ENCODE measurements at places on chromosomes 1 and 21.
A peak's percentile ranks its signal among the peaks of the same experiment; 100 is the strongest.

DNA sequence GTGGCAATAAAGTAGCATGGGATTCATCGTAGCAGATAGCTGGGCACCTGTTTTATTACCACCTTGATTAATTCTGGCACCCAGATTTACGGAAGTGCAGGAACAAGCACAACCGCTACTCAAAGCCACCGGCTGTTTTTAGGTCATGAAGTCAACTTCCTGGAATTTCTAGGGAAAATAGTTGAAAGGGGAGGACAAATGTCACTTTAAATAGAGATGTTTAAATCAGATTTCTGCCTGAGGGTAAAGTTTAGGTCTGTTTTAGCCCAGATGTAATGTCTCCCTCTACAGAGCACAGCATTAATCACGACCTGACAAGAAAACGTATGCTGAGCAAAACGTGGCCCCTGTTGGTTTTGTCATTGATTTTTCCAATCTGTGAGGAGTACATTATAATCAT lies 8.0 kb downstream of the ADGRL2 start:
- no peak for DNase-seq

DNA sequence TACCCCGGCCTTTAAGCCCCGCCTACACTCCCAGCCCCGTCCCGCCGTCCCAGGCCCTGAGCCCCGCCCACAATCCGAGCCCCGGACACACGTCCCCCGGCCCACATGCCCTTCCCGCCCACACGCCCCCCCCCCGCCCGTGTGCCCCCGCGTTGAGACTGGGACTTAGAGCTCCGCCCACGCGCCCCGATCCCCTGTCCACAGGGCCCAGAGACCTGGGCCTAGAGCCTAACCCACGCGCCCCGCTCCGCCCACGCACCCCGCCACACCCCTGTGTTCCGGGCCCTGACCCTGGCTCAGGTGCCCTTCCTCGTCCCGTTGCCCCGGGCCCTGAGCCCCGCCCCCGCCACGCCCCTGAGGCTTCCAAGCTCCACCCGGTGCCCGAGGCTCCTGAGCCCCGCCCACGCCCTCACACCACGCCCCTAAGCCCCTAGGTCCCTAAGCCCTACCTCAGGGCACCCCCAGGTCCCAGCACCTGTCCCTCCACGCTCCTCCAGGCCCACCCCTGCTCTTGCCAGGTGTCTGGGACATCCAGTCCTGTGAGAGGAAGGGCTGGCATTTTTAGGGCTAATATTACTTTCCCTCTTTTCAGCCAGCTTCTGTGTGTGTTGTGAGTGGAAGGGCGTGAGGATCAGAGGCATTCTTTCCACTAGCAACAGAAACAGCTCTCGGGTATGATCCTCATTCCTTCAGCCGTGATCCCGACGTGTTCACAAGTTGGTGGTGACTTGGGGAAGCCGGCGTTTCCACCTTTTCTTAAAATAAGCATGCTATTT lies 552 bp upstream of the GPR157 start:
- peak; percentile 85 for DNase-seq

DNA sequence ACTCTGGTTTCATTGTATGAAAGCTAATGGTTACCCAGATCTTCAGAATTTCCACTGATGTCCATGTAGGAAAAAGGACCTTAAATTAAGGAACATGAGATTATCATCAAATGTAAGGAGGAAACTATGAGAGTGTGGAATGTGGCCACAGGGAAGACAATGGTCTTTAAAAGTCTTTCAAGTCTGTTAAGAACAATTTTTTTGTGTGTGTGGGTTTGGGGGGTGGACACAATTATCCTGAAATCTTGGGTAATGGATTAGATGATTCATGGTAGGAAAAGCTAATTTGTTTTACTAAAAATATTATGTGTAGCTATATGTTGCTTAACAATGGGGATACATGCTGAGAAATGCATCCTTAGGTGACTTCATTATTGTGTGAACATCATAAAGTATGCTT lies 72.9 kb downstream of the PLA2G4A start:
- DNase-seq, result no peak

- no peak for DNase-seq
These were observed 100.8 kb downstream of the DMRTB1 start for GRCh38 chr1:53559854-53560580.

DNA sequence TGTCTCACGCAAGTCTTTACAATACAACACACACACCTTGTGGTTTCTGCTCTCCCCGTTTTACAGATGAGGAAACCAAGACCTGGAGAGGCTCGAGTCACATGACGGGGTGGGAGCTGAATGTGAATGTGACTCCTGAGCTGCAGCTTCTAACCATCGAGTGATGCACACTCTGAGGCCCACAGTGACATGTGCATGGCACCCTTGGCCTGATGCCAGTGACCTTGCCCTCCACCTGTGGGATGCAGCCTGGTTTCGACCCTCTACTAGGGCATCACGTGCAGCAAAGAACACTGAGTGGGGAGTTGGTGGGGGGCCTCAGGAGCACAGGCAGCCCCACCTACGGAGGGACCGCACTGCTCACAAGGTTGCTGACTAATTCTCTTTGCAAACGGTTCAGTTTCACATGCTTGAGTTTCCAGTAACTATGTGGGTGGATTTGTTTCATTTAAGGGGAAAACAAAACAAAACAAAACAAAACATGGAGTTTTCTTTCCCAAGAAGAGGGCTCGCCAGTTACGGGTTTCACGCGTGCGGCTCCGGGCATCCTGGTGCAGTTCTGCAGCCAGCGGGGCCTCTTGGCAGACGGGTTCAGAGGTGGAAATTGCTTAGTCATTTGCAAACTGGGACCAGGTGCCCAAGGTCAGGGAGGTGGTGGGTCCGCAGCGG lies 22.9 kb downstream of the SPSB1 start:
- peak; percentile 73 for DNase-seq

GRCh38 chr21:36661511-36662309 lies 37.2 kb upstream of the SIM2 start:
- no peak for DNase-seq

DNA sequence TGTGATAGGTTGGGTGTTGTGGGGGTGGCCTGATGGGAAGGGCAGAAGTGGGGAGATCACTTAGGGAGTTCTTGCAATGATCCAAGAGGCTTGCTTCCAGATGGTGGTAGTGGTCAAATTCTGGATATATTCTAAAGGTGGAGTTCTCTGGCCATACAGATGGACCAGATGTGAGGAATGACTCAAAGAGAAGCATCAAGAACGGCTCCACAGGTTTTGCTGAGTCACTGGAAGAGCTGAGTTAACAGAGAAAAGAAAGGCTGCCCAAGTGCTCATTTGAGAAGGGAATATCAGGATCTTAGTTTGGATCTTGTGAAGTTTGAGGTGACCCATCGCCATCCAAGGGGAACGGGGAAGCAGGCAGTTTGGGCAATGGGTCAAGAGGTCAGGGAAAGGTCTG lies 192.9 kb upstream of the GALNT2 start:
- DNase-seq, result no peak

- DNase-seq, result peak; percentile 4
These were observed 47.8 kb downstream of the UMODL1 start for GRCh38 chr21:42118901-42119300.

DNA sequence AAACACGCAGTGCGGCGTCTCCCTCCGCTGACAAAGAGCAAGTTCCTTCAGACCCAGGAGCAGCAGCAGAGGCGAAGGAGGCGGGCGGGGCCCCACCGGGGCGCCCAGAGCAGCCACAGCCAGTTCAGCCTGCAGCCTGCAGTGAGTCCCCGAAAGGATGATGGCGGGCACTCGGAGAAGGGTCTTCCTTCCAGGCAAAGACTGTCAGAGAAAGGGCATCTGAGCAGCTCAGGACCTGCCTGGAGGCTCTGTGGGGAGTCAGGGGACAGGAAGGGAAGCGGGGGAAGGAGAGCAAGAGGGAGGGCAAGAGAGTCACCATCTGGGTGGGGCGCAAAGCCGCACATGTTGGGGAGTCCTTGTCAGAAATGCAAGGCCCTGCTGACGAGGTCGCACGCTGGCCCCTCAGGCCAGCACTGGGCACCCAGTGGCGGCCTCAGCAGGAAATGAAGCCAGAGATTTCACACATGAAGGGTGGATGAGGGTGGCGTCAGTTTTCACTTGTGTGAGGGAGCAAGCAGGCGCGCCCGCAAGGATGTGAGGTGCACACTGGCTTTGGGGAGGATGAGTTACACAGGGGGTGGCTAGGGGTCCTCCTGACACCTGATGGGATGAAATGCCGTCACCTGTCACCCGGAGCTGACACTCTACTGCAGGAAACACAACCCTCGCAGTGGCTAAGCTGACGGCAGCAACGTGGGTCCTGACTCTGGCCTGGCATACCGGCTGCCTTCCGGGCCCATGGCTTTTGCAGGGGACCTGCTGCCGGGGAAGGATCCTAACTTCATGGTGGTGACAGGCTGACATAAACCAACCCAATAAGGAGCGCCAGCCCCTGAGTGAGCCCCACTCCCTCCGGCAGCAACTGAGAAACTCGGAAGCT lies 6.6 kb downstream of the LRRC47 start:
- no peak for DNase-seq

DNA sequence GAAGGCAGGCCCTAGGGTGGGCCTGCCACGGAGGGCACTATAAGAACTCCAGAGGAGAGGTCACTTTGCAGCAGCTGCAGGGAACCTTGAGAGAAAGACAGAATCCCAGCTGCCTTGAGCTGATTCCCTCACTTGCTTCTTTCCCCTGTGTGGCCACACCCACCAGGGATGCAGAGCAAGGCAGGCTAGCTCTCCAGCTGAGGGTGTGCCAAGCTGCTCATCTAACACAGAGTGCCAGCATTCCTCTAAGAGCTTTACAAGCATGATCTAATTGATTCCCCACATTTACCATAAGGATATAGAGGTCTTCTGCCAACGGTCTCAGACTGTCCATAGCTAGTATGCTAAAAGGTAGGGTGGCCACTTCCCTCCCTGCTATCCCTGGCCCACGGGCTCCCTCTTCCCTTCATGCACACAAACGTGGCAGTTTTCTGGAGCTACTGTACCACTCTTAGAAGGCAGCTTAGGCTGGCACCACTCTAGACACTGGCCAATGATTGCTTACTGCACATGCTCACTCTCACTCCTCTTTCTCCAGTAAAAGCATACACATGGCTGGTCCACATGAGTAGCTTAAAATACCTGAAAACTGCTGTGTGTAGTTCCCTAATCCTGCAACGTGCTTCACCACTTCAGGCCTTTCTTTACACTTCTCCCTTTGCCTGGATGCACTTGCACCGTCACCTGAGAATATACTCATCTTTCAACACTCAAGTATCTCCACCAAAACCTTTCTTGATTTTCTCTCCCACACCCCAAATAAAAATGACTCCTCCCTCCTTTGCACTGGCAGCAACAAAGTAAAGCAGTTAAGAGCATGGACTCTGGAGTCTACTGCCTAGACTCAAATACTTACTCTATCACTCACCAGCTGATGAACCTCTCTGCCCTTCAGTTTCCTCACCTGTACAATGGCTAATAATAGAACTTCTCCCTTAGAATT lies 57.7 kb downstream of the DMAP1 start:
- DNase-seq, result no peak

DNA sequence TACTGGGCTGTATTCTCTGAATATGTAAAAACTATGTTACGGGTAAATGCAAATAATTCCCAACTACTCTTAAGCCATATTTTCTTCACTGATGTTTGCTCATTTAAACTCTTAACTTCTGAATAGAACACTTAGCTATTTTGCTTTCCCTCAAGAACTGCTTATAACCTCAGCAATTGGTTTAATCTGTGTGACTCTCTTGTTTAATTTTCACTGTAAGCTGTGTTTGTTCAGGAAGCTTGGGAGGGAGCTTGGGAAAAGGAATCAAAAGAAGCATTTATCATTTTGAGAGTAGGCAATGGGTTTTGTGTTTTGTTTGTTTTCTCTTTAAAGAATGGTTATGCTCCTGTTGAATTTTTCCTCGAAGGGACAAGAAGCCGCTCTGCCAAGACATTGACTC lies 24.4 kb downstream of the GNPAT start:
- no peak for DNase-seq

GRCh38 chr1:19979494-19979977 lies at the start of gene PLA2G2A:
TSS of gene PLA2G2A (minus strand) at chr1:19979618. CDS start at chr1:19978773, 845 bp downstream.
- DNase-seq, result no peak

GRCh38 chr1:87728169-87728568 lies 399.5 kb downstream of the LMO4 start:
- DNase-seq, result no peak

- DNase-seq, result peak; percentile 57
These were observed at the start of gene SLC6A9 for GRCh38 chr1:44031252-44032169. TSS of gene SLC6A9 (minus strand) at chr1:44031462. CDS start at chr1:44024277, 7,185 bp downstream.

- DNase-seq, result no peak
These were observed 361.0 kb downstream of the SETD4 start for GRCh38 chr21:35699361-35699760.

DNA sequence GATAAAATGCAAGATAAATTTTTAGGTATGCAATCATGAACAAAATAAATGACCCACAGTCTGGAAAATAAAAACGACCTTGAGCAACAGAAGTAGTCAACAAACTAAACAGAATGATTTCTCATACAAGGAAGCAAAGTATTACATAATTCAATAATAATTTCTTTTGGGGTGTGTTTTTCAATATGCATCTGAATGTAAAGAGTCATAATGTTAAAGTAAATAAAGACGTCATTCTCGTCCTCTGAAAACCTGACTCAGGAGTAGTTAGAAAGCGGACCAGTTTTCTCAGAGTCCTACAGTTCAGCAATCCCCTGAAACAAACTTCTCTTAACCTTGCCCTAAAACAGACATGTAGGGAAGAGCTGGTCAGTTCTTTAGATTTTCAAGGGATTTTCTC lies 18.6 kb downstream of the CDC42BPA start:
- no peak for DNase-seq

GRCh38 chr1:23496490-23497181 lies 12.7 kb upstream of the ASAP3 start:
- DNase-seq, result no peak

- DNase-seq, result no peak
These were observed 162.6 kb downstream of the TNR start for GRCh38 chr1:175580841-175581240.

DNA sequence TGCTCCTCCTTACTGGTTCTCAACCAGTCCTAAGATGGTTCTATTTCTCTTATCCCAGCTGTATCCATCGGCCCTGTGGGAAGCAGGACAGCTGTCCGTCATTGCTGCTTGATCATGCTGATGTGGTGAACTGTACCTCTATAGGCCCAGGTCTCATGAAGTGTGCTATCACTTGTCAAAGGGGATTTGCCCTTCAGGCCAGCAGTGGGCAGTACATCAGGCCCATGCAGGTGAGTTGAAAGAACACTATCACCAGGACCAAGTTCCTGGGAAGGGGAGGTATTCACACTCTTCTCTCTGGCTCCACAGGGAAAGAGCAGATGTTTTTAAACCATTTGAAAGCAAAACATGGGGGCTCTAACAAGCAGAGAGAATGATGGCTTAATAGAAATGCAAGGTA lies 302.6 kb downstream of the PAPPA2 start:
- no peak for DNase-seq

Measured in activated CD4-positive, alpha-beta T cell treated with anti-CD3 and anti-CD28 coated beads, Interleukin-2, amount 50 U/mL, for 48 hours (primary cell).